ENCODE measurements at places on chromosomes 3 and 15. TPM values are rescaled to one million over a fixed set of nuclear protein-coding genes. Genes with fewer than 3 reads are reported as not detected.

MUC13 gene
- total RNA-seq, result not detected

ZNF385D gene
- 1.5 TPM for total RNA-seq

TIMP4 gene
- total RNA-seq, result not detected

IL5RA gene
- not detected for total RNA-seq

EFHB gene
- 1.5 TPM for total RNA-seq

STRA6 gene
- not detected for total RNA-seq

BFSP2 gene
- not detected for total RNA-seq

GDPGP1 gene
- 3.4 TPM for total RNA-seq

PODXL2 gene
- total RNA-seq, result 10.4 TPM

HAPLN3 gene
- 5.0 TPM for total RNA-seq

GRCh38 chr3:126916546-126916945, 66.4 kb upstream of the PLXNA1 start:
- peak overlapping the region; percentile 4 for H3K27ac ChIP-seq
- H3K27me3 ChIP-seq, result no peaks in the 10 kb centered on the region
- peaks cover 24% of the 10 kb centered on the region for H3K4me1 ChIP-seq

- no peaks in the 10 kb centered on the region for H3K27me3 ChIP-seq
- no peak overlapping the region for H3K4me3 ChIP-seq
- peaks cover 69% of the 10 kb centered on the region for H3K36me3 ChIP-seq
- H3K27ac ChIP-seq, result no peak overlapping the region
These were observed 8.4 kb downstream of the CDAN1 start for GRCh38 chr15:42728560-42728959.

DNA sequence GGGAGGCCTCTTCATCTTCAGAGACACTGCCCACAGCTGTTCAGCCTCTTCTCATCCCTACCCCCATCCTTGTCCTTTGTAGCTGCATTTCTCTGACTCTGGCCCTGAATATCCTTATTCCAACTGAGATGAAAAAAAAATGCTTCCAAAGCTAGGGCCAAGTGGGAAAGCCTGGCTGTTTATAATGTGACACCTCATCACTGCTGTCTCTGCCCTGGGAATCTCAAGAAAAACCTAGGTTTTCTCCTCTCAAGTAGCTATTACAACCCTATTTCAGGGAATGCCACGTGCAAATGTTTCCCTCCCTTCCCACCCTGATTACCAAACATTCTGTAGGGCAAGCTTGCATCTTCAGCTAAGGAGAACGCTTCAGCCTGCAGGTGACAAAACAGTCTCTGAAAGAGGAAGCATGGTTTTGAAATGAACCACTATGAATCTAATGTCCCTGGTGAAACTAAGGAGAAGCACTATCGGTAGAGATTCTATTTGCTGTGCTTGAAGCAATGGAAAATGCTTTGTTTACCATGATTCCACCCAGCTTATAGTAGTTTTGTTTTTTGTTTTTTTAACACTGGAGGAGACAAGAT, 65.4 kb downstream of the USF3 start:
- no peaks in the 10 kb centered on the region for H3K27me3 ChIP-seq
- no peak overlapping the region for H3K27ac ChIP-seq
- H3K4me3 ChIP-seq, result no peak overlapping the region
- H3K36me3 ChIP-seq, result no peaks in the 10 kb centered on the region
- H3K4me1 ChIP-seq, result peaks cover 13% of the 10 kb centered on the region
- no peak for DNase-seq

- peaks cover 29% of the 10 kb centered on the region for H3K4me1 ChIP-seq
- no peak overlapping the region for H3K27ac ChIP-seq
- peak; percentile 78 for DNase-seq
These were observed 16.8 kb downstream of the CLDN1 start for GRCh38 chr3:190305406-190305805.

DNA sequence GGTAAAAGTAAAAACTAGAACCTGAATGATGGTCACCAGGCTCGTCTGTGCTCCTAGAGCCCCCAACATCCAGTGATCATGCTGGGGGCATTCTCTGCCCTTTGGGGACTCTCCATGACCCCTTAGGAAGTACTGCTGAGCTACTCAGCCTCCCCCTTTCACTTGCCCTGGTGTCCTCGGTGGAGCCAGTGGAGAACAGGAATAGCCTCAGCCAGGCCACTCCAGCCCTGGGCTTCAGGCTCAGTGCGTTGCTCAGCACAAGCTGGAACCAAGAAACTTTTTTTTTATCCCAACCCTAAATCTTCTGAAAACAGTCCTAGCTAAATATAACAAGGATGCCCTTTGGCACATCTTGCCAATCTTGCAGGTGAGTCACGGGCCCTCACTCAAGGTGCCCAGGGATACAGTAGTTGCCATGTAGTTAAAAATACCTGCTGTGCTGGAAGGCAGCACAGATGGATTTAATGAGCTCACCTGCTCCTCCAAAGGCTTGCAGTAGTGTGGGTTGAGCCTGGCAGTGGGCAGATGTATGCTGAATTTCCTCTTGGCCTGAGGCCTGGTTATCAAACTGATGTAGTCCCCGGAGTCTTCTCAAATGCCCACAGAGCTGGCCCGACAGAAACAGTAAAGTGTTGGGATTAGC, 46.9 kb upstream of the TMEM158 start:
- H3K27ac ChIP-seq, result no peak overlapping the region
- H3K4me3 ChIP-seq, result no peak overlapping the region
- no peaks in the 10 kb centered on the region for H3K36me3 ChIP-seq
- no peaks in the 10 kb centered on the region for H3K4me1 ChIP-seq
- DNase-seq, result peak; percentile 24
- peaks cover 46% of the 10 kb centered on the region for H3K27me3 ChIP-seq

GRCh38 chr3:108376026-108376425, 79.7 kb downstream of the HHLA2 start:
- no peaks in the 10 kb centered on the region for H3K4me1 ChIP-seq
- no peaks in the 10 kb centered on the region for H3K27me3 ChIP-seq
- H3K27ac ChIP-seq, result no peak overlapping the region
- H3K4me3 ChIP-seq, result no peak overlapping the region

GRCh38 chr3:100075851-100076730, 38.2 kb downstream of the FILIP1L start:
- no peak overlapping the region for H3K27ac ChIP-seq
- H3K36me3 ChIP-seq, result no peaks in the 10 kb centered on the region
- peaks cover 7% of the 10 kb centered on the region for H3K4me1 ChIP-seq
- H3K27me3 ChIP-seq, result no peaks in the 10 kb centered on the region

- no peak overlapping the region for H3K27ac ChIP-seq
- no peaks in the 10 kb centered on the region for H3K27me3 ChIP-seq
- H3K36me3 ChIP-seq, result peaks cover 38% of the 10 kb centered on the region
- no peak for DNase-seq
- no peak overlapping the region for H3K4me3 ChIP-seq
These were observed 134.8 kb downstream of the DUT start for GRCh38 chr15:48466079-48466478.

- no peaks in the 10 kb centered on the region for H3K27me3 ChIP-seq
- H3K36me3 ChIP-seq, result peaks cover 6% of the 10 kb centered on the region
- H3K27ac ChIP-seq, result no peak overlapping the region
- H3K4me1 ChIP-seq, result no peaks in the 10 kb centered on the region
These were observed 436.5 kb upstream of the WNT5A start for GRCh38 chr3:55923626-55924025.

DNA sequence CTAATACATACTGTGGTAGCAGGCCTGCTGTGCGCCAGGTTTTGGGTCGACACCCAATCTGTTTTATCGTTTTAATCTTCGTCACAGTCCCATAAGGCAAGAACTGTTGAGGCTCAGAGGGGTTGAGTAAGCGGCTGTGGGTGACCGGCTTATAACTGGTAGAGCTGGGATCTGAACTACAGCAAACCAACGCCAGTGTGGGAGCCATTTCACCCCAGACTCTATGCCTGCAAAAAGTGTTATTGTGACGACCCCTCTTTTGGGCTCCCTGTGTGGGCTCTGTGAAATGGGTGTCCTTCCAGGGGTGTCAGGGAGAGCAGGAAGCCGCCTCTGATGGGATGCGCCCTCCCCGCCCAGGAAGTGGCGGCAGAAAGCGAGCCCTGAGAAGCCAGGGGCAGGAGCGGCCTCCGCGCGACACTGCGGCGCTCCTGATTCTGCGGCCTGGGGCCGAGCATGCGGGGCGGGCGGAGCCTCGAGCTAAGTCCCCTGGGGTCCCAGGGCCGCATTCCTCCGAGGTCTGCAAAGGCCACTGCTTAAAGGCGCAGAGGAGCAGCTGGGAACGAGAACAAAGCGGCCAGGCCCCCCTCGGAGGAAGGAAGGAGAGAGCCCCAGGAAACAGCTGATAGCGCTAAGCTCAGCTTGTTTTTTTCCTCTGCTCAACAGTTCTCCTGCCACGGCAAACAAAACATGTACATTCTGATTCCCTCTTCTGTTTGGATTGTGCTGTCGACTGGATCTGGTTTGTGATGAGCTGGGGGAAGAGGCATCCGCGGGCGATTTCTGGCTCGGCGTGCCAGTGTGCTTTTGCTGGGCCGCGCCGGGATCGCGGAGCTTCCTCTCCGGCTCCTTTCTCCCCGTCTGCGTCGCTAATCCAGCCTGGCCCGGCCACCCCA, 33.9 kb downstream of the GRK7 start:
- H3K4me1 ChIP-seq, result no peaks in the 10 kb centered on the region
- no peak for DNase-seq
- no peaks in the 10 kb centered on the region for H3K36me3 ChIP-seq
- no peak overlapping the region for H3K27ac ChIP-seq

DNA sequence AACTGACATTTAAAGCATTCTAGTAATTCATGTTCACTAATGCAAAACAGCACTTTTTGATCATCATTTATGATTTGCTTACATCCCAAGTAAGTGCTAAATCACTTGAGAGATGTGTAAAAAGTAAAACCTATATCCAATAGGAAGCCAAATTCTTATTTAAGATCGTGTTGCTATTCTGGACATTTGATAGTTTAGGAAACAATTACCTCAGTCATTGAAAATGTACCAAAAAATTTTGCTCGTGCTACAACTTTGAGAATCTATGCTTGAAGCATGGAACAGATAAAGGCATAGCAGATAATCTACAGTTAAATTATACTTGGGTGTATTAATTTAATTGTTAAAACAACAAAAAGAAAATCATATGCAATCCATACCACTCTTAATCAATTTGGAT, 571.6 kb upstream of the NR2F2 start:
- H3K36me3 ChIP-seq, result no peaks in the 10 kb centered on the region
- no peaks in the 10 kb centered on the region for H3K27me3 ChIP-seq
- H3K27ac ChIP-seq, result no peak overlapping the region
- no peaks in the 10 kb centered on the region for H3K4me1 ChIP-seq
- no peak overlapping the region for H3K4me3 ChIP-seq
- DNase-seq, result no peak

- no peak overlapping the region for H3K4me3 ChIP-seq
- H3K27ac ChIP-seq, result no peak overlapping the region
- no peaks in the 10 kb centered on the region for H3K27me3 ChIP-seq
These were observed 18.7 kb upstream of the PDE8A start for GRCh38 chr15:84962955-84963354.

DNA sequence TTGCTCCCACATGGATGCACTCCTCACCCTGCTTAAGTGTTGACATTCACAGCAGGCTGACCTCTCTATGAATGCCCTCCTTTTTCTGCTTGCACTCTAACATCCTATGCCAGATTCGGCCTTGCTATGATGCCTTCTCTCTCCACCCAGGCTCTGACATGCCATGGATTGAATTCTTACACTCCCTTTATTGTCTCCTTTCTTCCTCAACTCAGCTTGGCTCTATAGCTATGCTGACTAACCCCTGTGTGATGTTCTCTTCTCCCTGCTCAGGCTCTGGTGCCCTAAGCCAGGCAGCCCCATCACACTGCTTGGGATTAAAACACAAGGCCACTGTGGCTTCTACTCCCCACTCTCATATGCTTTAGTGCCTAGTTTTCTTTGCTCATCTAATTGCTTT, 563.7 kb downstream of the NSUN3 start:
- no peak overlapping the region for H3K27ac ChIP-seq
- peaks cover 15% of the 10 kb centered on the region for H3K27me3 ChIP-seq
- H3K4me3 ChIP-seq, result no peak overlapping the region

GRCh38 chr15:40325700-40326099, 2.2 kb downstream of the INAFM2 start:
- H3K4me1 ChIP-seq, result peaks cover 41% of the 10 kb centered on the region
- H3K4me3 ChIP-seq, result no peak overlapping the region
- H3K27ac ChIP-seq, result no peak overlapping the region
- H3K27me3 ChIP-seq, result no peaks in the 10 kb centered on the region
- DNase-seq, result no peak

GRCh38 chr3:179929091-179929529, 107.6 kb downstream of the PEX5L start:
- H3K27me3 ChIP-seq, result no peaks in the 10 kb centered on the region
- no peak overlapping the region for H3K27ac ChIP-seq
- no peaks in the 10 kb centered on the region for H3K4me1 ChIP-seq
- no peaks in the 10 kb centered on the region for H3K36me3 ChIP-seq
- DNase-seq, result peak; percentile 71

DNA sequence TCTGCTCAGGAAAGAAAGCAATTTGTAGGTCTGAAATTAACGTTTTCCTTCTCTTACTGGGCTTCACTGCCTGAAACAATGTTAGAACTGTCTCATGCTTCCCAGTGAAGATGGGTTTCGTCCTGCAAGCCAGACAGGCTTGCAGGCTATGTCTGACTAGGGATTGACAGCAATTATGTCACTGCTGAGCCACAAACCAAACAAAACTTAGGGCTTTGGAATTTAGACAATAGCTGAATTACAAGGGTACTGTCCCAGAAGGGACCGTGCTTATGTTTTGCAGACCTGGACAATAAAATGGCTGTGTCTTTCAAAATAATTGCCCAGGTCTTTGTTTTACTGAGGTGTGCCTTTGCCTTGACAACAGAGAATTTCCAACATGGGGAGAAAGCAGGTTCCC, 46.3 kb upstream of the CCDC80 start:
- H3K36me3 ChIP-seq, result no peaks in the 10 kb centered on the region
- H3K27ac ChIP-seq, result no peak overlapping the region
- H3K27me3 ChIP-seq, result no peaks in the 10 kb centered on the region

GRCh38 chr3:115384381-115384780, 237.3 kb upstream of the ZBTB20 start:
- H3K36me3 ChIP-seq, result no peaks in the 10 kb centered on the region
- H3K27me3 ChIP-seq, result no peaks in the 10 kb centered on the region
- no peak overlapping the region for H3K4me3 ChIP-seq
- DNase-seq, result no peak
- H3K4me1 ChIP-seq, result no peaks in the 10 kb centered on the region
- no peak overlapping the region for H3K27ac ChIP-seq

GRCh38 chr3:140577911-140578310, 100.0 kb upstream of the TRIM42 start:
- no peak overlapping the region for H3K4me3 ChIP-seq

GRCh38 chr3:71063773-71064290, 519.7 kb downstream of the FOXP1 start:
- no peaks in the 10 kb centered on the region for H3K27me3 ChIP-seq
- H3K36me3 ChIP-seq, result peaks cover 5% of the 10 kb centered on the region
- H3K27ac ChIP-seq, result no peak overlapping the region

DNA sequence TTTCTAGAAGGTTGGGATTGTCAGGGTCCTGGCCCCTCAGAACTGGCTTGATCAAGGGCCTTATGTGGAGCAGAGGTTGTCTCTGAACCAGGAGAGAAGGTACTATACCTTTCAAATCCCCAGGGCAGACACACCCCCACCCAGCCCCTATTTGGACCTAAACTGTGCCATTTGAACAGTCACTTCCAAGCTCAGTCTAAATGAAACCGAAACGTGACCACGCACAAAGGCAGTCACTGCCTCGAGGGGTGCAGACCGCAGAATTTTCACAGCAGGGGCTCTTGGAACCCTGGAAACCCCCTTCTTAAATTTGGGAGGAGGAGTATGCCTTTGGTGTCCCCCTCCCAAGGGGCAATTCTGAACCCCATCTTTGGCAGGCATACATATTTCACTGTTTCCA, 53.7 kb downstream of the GRIP2 start:
- no peak overlapping the region for H3K4me3 ChIP-seq
- H3K36me3 ChIP-seq, result peaks cover 7% of the 10 kb centered on the region
- no peak for DNase-seq
- H3K27me3 ChIP-seq, result no peaks in the 10 kb centered on the region

- H3K4me3 ChIP-seq, result no peak overlapping the region
- peaks cover 18% of the 10 kb centered on the region for H3K4me1 ChIP-seq
- H3K36me3 ChIP-seq, result no peaks in the 10 kb centered on the region
- no peak overlapping the region for H3K27ac ChIP-seq
These were observed 16.7 kb downstream of the PDIA5 start for GRCh38 chr3:123083383-123084124.

Data from MCF 10A (cell line).